ENCODE measurements at places on chromosomes 7 and 10.

DNA sequence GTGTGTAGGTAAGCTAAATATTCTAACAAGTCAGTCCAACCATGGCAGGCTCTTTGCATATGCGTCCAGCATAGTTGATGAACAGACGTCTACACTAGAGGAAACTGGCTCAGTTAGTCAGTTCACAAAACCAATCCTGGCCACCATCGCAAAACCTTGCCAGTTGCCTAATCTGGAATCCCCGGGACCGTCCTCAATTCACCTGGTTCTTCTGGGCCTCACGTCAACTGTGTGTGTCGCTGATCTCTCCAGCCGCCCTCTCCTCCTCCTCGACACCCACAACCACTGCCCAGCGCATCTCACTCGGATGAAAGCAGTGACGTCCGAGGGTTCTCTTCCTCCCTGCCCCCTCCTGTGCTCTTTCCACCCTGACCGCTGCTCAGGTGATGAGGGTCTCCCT, 217.8 kb upstream of the SH2B2 start:
- no peak for DNase-seq

DNA sequence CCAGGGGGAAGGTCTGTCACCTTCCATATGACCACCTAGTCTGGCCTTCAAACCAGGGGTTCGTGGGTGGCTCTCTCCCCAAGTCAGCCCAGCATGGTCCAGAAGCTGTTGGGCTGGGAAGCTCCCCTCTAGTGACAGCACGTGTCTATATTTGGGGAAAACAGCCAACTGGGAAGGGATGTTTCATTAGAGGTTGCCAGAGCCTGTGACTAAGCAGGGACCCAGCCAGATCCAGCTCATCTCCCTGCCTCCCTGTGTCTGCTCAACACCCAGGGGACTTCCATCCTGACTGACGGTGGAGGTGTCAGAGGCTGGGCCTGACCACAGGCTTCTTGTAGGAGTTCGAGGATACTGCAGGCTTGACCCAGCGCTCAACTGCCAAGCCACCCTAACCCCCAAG, 10.5 kb downstream of the STYXL1 start:
- DNase-seq, result peak; percentile 72

- no peak for DNase-seq
Observed at GRCh38 chr7:49845626-49846025, 72.2 kb downstream of the VWC2 start.

DNA sequence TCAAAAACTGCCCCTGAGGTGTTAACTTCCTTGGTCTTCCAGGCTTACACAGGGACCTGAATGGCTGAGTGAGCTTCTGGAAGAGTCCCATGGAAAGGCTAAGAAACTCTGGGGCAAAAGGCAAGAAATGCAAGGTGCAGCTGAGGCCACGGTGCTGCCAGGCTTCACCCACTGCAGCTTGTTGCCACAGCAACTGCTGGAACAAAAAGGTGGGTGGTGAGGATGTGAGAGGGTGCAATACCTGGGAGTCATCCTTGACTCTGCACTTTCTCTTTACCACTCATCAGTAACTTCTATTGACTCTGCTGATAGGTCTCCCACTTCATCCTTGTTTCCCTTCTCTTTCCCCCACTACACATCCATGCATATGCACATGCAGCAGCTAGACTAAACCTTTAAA, 258.6 kb downstream of the BMPER start:
- DNase-seq, result no peak

GRCh38 chr7:151351027-151351426, 9.4 kb downstream of the NUB1 start:
- DNase-seq, result no peak

DNA sequence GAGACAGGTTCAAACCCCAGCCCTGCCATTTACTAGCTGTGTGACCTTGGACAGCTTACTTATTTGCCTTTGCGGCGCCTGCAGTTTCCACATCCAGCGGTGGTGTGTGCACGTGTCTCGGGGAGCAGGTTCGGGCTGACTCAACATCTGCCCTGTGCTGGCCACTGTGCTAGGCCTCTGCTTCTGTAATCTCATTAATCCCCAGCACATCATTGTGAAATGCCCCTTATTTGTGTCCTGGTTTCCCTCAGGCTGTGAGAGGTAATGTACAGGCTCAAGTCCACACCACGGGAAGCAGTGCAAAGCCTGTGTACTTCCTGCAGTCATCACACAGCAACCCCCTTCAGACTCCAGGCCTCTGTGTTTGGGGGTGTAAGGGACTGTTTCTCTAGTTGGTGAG, 285.7 kb downstream of the RPS24 start:
- no peak for DNase-seq

DNA sequence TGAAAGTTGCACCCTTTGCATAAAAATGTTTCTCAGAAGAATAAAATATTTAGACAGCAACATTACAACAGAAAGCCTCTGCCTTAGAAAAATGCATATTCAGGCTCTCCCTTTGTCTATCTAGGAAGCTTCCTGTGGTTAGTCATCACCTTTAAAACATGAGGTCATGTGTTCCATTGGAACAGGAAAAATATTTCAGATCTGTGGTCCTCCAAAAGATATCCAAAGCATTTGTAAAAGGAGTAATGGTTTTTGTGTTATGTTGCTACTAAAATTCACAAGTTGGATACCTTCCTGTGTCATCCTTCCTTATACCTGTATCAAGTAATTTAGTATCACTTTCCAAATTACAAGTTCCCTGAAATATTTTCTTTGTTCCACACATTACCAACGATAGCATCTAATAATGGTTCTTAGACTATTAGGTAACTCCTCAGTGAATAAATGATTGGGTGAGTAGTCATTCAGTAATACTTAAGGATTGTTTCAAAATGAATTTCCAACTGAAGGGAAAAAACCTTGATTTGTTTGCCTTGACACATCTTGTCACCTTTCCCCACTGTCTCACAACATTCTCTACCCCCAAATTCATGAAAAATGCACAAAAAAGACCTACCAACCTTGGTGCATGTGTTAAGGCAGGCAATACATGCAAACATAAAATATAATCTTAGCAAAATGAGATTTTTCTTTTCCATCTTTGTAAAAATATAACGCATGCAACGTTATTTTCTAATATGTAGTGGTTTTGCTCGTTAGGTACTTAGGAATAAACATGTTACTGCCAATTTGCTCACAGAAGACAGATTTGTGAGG, 19.7 kb upstream of the RHOBTB1 start:
- DNase-seq, result peak; percentile 78

GRCh38 chr7:73705551-73705920, 13.9 kb downstream of the STX1A start:
- no peak for DNase-seq

- DNase-seq, result peak; percentile 26
Observed at GRCh38 chr7:146892151-146892550, 775.5 kb downstream of the CNTNAP2 start.

DNA sequence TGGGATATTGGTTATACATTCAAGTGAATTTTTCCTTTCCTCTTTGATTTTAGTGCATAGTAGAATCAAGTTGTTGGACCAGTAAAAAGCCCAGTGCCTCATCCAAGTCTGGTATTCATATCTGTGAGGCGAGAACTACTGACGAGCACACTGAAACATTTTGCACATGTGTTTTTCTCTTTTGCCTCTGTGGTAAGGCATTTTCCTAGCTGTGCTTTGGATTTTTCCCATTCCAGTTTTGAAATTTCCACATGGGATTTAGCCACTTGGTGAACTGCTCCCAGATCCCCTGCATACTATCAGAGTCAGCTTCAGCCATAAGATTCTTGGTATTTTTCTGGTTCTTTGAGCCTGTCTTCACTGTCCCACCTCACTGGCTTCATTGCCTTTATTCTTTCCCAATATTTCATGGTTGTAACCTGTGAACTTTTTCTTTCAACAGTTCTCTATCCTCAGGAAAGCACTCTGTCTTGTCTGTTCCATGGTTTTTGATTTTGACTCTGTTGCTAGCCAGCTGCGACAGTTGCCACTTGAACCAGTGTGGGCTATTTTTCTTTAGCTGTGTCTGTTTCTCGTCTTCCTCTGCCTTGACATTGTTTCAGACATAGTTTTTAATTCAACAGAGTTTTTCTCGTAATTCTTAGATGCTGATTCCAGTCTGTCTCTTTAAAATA, 239.0 kb downstream of the REEP3 start:
- DNase-seq, result peak; percentile 66

GRCh38 chr10:22445495-22445894, 100.2 kb downstream of the SPAG6 start:
- DNase-seq, result no peak

- DNase-seq, result peak; percentile 78
Observed at GRCh38 chr7:111266613-111267012, 175.7 kb downstream of the LRRN3 start.

DNA sequence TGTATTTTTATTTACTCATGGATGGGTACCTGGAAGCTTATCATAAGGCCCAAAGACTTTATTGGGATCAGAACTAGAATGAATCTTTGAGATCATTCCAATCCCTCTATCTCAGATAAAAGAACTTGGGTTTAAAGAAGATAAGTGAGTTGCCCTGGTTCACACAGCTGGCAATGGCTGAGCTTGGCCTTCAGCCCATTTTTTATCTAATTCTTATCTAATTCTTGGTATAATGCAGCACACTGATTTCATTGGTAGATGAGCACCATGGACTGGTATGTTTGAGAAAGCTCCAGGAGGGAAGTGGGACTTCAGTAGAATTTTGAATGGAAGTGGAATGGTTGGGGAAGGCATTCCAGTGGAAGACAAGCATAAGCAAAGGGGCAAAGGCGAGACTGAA, 558.9 kb downstream of the REEP3 start:
- no peak for DNase-seq

DNA sequence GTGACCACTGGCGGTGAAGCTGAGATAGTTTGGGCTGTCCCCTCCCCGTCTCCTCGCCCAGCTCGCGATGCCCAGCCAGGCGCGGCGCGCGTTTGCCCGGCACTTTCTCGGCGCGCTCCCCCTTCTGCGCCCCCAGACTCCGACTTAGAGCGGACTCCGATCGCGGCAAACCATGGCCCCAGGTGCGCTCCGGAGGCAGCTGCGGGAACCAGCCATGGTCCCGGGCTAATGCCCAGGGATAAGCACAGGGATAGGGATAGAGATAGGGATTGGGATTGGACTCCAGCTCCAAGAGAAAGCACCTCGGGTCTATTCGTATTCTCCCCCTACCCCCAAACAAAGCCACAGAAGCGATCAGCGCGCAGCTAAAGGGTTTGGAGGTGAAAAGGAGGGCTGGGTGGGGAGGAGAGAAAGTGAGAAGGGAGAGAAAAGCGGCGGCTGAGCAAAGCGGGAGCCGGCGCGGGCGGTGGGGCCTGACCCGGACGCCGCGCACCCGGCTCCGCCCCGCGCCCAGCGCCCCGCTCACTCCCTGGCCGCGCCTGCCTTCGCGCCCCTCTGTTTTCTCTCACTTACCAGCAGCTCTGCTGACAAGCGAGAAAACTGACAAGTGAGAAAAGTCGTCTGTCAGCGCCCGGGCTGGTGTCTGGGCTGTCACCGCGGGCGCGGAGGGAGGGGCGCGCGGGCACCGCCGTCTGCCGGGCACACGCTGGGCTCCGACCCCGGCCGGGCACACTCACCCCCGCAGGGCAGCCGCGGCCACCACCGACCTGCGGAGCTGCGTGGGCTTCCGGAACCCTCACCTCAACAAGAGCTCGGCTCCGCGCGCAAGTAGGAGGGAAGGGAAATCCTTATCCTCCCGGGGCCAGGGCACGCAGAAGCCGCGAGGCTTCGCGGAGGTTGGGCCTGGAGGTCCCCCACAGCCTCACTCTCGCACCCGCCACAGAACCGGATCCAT, at the start of gene PDE1C:
Gene PDE1C (minus strand): TSS at position 2 of the 955 bp plus-strand sequence.
- DNase-seq, result peak; percentile 23

GRCh38 chr7:115988401-115988800, 42.2 kb downstream of the TFEC start:
- no peak for DNase-seq

DNA sequence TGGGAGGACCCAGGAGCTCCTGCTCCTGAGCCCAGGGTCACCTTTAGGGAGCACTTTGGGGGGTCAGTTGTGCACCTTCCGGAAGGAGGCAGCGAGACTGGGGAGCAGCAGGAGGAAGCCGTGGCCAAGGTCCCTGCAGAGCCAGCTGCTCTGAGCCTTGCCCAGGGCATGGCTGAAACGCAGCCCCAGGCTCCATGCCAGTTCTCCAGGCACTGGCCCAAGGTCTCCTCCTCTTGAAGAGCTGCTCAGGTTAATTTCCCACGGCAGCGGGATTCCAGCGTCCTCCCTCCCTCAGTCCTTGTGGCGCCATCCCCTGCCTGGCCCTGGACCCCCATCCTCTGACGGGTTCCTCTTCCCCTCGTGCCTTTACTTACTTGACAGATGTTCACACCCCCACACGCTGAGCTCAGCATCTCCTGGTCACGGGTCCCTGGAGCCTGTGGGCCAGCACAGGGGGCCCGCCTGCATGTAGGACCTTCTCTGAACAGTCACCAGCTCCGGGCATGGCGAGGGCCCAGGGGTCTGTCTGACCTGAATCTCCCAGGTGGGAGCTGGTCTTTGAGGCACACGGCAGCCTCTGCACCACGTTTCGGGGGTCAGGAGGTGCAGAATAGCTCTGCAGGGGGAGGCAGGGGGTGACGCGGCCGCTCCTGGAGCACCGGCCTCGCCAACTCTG, 16.7 kb upstream of the CFAP46 start:
- no peak for DNase-seq

DNA sequence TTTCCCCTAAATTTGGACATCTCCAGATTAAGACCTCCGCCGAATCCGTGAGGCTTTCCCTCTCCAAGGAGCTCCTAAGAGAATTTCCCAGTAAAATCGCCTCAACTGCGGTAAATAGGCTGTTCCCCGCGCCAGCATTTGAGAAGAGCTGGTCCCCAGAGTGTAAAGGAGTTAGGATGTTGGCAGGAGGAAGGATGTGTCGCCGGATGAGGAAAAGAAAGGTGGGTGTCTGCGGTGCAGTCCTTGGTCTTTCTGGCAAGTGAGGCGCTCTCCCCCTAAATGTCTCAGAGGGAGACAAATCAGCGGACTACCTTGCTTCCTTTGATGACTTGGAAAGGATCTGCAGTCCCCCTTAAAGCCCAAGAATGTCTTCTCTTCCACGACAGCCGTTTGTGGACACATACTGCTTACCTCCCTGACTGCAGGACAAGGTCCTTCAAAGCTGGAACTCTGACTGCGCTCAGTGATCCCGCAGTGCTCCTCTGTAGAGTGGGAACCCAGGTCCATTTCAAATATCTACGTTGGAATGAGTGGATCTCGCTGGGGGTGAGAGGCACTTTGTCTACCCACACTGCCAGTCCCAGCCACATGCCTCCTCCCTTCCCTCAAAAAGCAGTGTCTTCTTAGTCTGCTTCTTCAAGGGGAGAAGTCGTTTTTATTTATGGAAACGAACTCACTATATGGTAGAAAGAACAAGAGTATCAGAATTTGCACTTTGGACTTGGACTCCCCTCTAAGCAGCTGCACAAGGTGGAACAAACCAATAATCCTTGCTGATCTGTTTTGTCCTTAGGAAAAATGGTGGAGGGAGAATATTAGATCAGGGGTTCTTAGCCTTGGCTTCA, 1.1 kb upstream of the DLG5 start:
- no peak for DNase-seq

Measured in fibroblast of skin of right quadriceps (primary cell).